Upper lobe of left lung (tissue), 6 donors: ENCODE measurements at places on chromosomes 6 and 20. TPM values are rescaled to one million over a fixed set of nuclear protein-coding genes. Genes with fewer than 3 reads are reported as not detected.

Gene GGTLC1
- 23.0 TPM for total RNA-seq

Gene NSFL1C
- total RNA-seq = 48.0 TPM

Gene PNLDC1
- not detected for total RNA-seq

Gene FAM209B
- total RNA-seq = not detected

Gene TTK
- 1.8 TPM for total RNA-seq

Gene MTFR2
- total RNA-seq = 1.0 TPM

Gene CENPQ
- total RNA-seq = not detected

Gene SRMS
- not detected for total RNA-seq

Gene HCRTR2
- not detected for total RNA-seq

Gene LGSN
- 1.6 TPM for total RNA-seq
